ENCODE measurements at places on chromosomes 6 and 20.

GRCh38 chr6:12545619-12546409 lies 170.8 kb upstream of the PHACTR1 start:
- DNase-seq, result no peak

DNA sequence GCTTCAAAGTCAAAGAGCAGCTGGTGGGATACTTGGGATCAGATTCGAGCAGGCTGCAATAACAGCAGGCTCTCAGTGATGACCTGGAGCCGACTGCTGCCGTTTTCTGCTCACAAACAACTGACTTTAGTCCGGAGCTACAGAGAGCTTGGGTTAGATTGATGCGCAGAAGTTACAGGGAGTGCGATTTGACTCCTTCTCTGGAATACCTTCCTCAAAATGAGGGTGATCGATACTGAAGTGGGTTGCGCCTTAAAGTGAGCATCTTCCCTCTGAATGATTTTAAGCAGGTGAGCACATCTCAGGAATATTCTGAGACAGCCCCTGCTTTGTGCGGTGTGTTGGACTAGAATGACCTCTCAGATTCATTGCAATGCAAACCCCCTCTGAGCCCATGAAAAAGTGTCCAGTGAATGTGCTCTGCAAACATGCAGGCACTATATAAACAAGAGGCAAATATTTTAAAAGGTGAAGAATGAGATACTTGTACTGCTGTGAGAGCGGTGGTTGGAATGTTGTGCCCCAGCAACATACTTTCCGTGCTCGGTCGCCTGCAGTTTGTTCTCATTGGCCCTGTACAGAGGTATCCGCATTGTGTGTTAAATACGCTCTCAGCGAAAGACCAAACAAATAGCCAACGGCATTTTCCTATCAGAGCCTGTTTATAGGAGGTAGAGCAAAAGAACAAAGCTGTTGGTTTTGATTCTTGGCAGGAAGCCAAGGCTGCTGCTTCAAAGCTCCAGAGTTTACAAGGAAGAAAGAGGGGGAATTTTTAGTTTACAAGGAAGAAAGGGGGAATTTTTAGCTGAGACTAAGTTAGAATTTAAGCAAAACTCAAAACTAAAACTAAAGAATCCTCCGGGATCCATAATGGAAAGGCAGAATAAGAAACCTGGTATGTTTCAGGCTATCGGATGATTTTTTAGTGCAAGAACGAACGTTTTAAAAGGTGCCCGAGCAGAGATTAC lies 67.7 kb downstream of the PHACTR2 start:
- DNase-seq, result no peak

DNA sequence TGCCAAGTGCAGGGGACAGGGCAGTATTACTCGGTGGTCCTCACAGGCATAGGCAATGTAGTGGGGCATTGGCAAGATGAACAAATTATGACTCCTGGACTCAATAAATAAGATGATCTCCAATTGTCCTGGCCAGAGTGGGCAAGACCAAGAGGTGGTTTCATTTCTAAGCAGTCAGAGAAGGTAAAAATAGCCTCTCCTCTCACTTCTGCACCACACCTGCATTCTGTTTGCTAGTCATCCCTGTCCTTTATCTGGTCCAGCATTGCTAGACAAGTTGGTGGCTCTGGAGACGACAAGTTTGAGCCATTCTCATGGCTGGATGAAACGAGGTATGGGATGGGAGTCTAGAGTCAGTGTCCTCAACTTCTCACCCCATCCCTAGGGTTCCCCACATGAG lies 83.0 kb downstream of the BANF2 start:
- no peak for DNase-seq

DNA sequence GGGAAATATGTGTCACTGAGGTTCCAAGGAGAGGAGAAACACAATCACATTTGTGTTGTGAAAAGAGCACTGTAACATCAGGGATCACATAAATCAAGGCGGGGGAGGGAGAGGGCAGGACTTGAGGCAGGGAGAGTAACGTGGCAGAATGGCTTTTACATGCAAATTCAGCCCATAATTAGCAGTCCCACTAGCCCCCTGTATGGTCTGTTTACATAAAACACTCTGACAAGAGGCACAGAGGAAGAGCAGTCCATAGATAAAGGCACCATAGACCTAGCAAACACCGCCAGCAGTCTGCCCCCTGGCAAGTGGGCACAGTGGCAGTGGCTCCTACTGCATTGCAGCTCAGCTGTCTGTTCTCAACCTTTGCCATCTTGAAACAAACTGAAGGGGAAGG lies 82.7 kb downstream of the LYRM2 start:
- no peak for DNase-seq

DNA sequence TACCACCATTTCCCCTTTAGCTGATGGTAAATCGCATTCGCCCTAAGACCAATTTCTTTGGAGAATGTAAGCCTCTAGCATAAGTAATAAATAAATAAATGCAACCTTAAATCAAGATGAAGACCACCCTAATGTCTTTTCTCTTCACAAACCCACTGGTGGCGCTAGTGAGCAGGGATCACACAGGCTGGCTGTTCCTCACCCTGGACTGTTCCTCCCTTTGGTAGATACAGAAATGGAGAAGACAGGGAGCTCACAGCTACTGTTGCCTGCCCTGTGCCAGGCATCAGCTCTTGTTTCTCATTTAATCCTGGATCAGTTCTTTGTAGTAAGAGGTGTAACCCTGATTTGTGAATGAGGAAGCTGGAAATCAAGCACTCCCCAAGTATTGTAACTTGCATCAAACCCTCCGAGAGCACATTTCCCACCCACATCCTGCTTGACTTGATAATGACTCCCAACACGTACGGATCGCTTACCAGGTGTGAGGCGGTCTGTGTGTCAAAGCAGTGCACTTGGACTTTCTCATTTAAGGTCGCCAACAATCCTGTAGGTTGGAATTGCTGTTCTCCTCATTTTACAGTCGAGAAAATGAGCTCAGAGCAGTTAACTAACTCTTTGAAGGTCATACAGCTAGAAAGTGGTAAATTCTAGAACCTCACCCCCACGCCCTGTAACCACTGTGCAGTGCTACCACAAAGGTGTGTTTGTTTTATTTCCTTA lies 236.1 kb downstream of the TSHZ2 start:
- DNase-seq, result no peak

DNA sequence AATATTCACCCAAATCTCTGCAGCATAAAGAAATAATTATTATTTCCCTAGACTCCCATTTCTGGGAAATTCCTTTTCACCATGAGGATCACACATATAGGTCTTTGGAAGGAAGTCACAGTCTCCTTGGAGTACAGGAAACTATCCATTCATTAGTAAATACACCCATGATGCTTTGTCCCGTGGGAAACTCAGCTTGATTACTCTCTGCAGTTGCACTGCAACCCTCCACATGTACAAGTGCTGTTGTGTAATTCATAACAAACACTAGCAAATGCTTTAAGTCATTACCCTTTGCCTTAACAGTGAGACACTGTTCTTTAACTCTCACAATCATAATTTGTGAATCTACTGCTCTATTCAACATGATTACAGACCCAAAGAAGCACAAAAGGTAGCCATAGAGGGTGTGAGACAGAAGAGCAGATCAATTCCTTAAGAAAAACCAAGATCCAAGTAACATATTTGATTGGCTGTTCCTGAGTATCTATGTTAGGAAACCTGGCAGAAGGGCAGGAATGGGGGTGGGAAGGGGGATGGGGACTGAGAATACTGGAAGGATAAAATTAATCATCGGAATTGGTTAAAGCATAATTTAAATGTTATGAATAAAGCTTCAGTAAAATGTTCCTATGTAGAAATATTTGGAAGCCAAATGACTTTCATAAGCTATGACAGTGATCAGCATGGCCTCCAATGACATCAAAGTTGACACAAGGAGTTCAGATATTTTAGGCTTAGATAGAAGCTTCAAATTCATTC lies 268.0 kb downstream of the HACE1 start:
- no peak for DNase-seq

DNA sequence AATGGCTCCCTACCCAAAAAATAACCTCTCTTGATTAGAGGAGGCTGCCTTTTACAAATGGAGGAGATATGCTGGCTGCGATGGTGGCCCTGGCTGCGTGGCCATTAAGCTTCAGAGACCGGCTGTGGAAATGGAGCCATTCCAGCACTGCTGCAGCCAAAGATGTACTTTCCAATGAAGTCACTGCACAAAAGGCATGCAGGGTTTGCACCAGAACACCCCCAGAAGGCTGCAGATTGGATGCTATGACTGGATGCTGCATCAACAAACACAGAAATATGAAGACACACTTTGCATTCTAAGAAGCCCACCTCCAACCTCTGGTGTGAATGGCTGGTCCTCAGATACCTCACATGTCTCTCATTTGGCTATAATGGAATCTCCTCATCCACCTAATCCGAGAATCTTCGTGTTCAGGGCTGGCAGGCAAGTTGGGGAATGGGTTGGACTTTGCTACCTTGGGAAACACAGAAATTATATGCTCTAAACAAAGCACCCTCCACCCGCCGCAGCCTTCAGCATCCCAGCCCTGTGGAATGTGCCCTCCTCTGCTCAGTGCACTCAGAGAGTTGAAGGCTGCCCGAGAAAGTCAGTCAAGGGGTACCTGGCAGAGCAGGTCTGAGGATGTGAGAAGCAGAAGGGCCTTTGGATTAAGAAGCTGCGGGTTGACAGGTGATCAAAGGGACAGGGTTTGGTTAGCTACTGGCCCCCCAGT lies 35.3 kb downstream of the APCDD1L start:
- DNase-seq, result no peak

DNA sequence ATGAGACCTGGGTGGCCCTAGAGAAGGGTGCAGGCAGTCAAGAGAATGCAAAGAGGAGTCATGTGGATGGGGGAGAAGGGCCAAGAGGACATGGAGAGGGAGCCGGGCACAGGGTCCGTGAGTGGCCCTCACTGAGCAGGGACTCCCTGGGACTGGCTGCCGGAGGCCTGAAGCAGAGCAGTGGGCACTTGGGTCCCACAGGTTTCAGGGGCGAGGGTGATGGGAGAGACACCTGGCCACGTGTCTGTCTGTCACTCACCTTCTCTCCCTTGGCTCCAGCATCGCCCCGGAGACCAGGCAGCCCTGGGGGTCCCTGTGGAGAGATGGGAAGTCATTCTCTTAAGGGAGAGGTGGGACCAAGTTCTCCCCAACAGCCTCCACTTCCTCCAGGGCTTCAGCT lies 25.5 kb downstream of the COL11A2 start:
- no peak for DNase-seq

- DNase-seq, result no peak
These were observed 25.3 kb downstream of the TBC1D7 start for GRCh38 chr6:13302751-13303667.

DNA sequence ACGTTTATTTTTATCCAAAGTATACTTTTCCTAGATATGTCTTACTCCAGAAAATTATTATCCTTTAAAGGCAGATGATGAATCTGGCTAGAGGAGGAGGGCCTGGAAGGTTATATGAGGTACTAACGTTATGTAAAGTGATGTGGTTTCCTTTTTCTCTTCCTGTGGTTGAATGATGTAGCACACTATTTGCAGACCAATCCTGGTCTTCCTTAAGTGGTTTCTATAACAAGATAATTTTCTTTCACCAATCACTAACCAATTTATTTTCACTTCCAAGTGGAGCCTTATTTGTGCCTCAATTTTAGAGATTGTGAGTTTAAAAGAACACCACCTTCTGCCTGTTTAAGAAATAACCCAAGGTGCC lies 154.6 kb upstream of the SOX4 start:
- DNase-seq, result no peak

DNA sequence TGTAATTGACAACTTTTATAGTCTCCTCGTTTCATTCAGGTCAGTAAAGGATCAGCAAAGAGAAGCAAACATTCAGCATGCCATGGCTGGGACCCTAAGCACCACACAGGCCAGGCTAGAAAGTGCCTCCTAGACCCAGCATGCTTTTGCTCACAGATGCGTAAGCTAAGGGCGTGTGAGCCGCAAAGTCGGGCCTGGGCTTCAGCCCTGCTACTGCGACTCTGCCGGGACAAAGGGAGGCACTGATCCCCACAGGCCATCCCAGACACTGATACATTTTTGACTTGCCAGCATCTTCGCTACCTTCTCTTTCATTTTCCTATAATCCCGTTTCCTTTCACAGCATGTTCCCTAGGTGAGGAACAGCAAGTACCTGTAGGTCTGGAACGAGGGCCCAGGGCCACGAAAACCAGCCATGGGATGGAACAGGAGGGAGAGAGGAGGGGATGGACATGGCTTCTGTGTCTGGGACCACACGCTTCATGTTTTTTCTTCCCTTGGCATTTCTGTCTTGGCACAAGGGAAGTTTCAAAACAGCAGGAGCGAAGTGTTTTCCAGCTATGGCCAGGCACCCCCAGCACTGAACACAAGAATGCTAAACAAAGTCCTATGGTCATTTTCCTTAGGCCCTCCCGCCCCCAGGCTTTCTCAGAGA lies 42.6 kb downstream of the IRF4 start:
- DNase-seq, result no peak

DNA sequence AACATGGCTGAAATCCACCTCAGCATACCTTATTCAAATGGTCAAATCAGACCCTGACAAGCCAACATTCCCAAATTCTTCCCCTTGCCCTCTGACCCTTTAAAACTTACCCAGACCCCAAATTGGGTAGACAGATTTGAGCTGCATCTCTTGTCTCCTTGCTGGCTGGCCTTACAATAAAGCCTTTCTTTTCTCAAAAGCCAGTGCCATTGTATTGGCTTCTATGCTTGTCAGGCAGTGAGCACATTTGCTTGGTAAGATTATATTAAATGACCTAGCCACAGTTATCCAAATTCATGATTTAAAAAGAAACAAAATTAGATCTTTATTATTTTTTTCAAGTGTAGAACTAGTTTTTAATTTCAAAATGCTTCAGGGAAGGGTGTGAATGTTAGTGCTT lies 67.8 kb upstream of the FAM83B start:
- DNase-seq, result no peak

GRCh38 chr6:159074120-159074684 lies 29.4 kb upstream of the TAGAP start:
- DNase-seq, result peak; percentile 51

- DNase-seq, result no peak
These were observed 14.3 kb downstream of the TTBK1 start for GRCh38 chr6:43257367-43258145.

DNA sequence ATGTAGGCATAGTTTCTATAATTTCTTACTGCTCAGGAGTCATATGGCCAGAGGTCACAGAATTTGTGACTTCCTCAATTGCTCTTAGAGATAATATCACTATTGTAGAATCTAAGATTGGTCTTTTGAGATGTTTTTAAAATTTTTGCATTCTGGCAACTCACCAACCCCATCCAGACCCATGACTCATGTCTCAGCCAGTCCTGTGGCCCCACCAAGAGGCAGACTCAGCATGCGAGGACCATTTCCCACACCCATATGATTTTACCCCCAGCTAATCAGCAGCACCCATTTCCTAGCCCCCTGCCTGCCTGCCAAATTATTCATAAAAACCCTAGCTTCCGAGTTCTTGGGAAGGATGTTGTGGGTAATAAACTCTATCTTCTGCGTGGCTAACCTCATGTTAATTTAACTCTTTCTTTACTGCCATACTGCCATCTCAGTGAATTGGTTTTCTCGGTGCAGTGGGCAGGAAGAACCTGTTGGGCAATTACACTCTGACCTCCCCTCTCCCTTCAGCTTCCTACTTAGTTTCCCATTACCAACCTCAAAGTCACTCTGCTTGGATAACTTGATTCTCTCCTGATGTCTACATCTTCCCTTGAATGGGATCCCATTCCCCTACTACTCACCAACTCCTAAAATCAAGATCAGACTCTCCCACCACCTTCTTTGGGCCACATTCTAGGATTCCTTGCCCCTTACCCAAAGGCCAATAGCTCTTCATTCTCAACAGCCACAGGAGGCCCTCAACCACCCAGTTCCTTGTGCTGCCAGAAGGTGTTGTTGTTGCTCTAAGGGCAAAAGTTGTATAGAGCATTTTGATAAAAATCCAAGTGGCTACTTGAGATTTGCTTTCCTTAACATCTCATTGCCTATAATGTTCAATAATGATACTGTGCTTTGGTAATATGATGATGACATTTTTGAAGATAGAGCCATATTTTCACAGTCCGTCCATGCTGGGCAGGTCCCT lies 16.2 kb upstream of the IYD start:
- DNase-seq, result no peak

All from anterior cingulate cortex (tissue), 58 donors.